ENCODE measurements at places on chromosomes 7 and 10.

- no peak for DNase-seq
Measured at GRCh38 chr10:3486346-3487065, 298.5 kb downstream of the KLF6 start.

- no peak for DNase-seq
Measured at GRCh38 chr10:5814110-5815107, 1.2 kb upstream of the GDI2 start.

- no peak for DNase-seq
Measured at GRCh38 chr10:103534621-103535498, 41.4 kb downstream of the NEURL1 start.

DNA sequence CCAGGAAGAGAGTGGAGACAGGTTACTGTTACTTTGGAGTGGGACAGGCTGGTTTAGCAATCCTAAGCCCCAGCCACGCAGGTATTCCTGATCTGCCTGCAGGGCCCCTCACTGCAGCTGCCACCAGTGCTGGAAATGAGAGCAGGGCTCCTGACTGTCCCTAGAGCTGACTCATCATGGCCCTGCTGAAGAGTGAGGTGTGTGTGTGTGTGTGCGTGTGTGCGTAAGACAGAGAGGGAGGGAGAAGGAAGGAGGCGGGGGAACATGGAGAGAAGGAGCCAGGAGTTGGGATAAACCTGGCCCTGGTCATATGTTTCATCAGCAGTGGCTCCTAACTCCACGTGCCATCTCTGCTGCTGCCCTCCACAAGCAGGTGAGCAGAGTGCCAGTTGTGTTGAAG, 3.6 kb downstream of the FOXI2 start:
- DNase-seq = no peak

DNA sequence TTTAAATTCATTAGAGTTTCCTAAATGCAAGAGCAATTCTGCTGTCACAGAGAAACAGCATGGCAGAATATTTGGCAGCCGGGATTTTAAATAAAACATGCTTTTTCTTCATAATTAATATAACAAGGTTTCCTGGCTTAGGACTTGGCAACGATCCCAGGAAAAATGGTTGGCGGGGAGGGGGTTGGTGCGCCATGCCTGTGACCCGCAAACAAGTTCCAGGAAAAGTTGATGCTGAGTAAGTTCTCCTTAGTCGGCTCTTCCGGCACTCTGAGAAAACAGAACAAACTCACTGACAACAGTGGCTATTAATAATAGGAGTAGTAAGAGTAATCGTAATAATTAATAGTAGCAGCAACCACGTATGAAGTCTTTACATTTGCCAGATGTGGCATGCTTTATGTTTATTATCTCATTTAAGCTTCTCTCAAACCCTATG, 4.6 kb downstream of the HABP2 start:
- no peak for DNase-seq

GRCh38 chr10:131004276-131004675, 307.2 kb downstream of the TCERG1L start:
- DNase-seq = no peak

DNA sequence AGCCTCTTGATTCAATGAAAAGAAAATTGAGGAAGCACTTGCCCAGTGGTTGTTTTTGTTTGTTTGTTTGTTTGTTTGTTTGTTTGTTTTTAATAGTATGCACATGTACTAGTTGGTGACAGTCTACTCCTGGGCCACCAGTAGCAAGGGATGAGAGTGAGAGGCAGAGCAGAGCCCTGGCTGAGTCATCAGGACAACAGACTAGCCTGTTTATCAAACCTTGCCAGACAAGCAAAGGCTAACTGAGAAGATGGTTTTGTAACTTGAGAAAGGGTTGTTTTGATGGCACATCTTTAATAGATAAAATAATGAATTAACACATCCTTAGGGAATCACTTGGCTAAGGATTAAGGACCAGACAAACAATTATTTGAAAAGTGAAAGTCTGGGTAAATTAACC, 78.1 kb downstream of the INHBA start:
- DNase-seq = no peak

DNA sequence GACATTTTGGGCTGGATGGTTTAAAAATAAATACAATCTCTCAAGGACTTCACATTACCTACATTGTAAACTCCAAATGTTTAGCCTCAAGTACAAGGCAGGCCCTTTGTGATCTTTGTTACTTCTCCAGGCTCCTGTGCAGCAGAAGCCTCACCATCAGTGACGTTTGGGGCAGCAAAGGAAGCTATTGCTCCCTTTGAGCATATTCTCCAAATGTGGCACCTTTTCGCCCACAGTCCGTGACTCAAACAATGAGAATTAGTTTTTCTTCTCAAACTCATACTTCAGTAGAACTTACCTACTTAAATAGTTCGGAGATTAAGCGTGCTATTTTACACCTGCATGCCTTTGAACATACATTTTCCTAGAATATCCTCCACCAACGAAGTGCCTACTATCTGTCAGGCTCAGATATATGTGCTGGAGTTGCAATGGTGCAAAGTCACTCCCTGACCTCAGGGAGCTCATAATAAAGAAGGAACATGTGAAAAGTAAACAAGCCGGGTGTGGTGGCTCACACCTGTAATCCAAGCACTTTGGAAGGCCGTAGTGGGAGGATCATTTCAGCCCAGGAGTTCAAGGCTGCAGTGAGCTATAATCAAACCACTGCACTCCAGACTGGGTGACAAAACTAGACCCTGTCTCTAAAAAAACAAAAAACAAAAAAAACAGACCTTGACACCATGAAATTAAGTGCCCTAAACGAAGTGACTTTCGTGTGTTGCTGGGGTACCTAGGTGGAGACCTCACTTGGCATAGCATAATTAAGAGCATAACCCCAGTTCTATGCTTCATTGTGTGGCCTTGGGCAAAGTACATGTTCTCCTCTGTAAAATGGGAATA, 1.2 kb upstream of the ABCF2 start:
- DNase-seq = no peak

DNA sequence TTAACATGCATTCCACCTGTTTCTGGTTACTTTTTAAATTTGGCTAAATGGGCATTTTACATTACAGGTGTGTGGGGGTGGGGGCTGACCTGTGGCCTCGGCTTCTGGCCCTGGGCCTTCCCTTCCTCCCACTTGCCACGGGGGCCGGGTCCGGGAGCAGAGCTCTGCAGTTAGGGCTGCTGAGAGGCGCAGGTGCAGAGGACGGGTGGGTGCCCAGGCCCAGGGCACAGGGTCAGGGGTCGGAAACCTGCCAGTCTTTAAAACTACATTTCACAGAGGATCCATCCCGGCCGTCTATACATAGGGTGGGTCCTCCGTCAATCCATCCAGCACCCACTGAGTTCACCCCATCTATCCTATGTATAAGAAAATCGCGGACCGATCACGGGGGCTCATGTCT, 106.5 kb upstream of the INSIG1 start:
- DNase-seq = no peak

- no peak for DNase-seq
Measured at GRCh38 chr7:23467806-23468525, 2.3 kb downstream of the IGF2BP3 start.

DNA sequence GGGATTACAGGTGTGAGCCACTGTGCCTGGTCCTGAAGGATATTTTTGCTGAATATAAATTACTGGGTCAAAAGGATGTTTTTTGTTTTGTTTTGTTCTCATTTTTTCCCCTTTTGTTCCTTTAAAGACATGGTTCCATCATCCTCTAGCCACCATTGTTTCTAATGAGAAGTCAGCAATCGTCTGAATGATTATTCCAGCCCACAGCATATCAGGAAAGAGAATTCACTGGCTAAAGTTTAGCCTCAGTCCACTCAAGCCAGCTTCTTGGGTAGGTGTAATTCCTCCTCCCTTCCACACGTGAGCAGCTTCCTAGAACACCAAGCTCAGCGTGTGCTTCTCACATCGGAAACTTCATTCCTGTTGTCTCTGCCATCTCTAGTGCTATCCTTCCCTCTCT, 112.8 kb upstream of the INSIG1 start:
- DNase-seq = no peak

GRCh38 chr7:5525271-5526099, 101.9 kb upstream of the TNRC18 start:
- DNase-seq = peak; percentile 43

DNA sequence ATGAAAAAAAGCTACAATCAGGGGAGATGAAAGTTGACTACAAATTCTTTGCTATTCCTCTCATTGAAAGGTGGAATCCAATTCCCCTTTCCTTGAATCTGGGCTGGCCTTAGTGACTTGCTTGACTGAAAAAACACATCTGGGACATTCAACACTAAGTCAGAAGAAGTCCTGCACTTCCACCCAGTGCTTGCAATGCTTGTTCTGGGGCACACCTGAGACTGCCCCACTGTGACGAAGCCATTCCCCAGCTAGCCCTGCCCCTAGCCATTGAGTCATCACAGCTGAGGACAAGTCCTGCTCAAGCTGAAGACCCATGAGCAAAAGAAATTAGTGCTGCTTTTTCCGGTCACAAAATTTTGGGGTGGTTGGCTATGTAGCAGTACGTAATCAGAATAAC, 19.2 kb upstream of the GRID1 start:
- DNase-seq = no peak

- no peak for DNase-seq
Measured at GRCh38 chr10:104487794-104488438, 134.3 kb downstream of the CFAP58 start.

GRCh38 chr10:89894051-89894450, 192.7 kb downstream of the KIF20B start:
- DNase-seq = no peak

DNA sequence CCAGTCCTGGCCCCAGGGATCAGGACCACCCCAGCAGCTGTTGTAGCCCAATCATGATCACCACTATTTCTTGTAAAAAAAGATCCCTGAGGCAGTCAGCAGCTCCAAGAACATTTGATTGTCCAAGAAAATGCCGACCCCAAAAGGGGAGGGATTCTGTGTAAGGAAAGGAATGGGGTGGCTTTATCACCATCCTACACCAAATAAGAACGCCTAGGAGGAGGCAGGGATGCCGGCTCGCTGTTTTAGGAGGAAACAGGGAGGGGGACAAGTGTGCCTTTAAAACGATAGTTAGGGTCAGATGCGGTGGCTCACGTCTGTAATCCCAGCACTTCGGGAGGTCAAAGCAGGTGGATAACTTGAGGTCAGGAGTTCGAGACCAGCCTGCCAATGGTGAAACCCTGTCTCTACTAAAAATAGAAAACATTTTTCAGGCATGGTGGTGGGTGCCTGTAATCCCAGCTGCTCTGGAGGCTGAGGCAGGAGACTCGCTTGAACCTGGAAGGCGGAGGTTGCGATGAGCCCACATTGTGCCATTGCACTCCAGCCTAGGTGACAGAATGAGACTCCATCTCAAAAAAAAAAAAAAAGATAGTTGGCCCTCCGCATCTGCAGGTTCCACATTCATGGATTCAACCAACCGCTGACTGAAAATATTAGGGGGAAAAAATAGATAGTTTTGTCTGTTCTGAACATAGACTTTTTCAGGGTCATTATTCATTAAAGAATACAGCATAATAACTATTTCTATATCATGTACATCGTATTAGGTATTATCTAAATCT, 63.6 kb downstream of the PDIA4 start:
- no peak for DNase-seq

DNA sequence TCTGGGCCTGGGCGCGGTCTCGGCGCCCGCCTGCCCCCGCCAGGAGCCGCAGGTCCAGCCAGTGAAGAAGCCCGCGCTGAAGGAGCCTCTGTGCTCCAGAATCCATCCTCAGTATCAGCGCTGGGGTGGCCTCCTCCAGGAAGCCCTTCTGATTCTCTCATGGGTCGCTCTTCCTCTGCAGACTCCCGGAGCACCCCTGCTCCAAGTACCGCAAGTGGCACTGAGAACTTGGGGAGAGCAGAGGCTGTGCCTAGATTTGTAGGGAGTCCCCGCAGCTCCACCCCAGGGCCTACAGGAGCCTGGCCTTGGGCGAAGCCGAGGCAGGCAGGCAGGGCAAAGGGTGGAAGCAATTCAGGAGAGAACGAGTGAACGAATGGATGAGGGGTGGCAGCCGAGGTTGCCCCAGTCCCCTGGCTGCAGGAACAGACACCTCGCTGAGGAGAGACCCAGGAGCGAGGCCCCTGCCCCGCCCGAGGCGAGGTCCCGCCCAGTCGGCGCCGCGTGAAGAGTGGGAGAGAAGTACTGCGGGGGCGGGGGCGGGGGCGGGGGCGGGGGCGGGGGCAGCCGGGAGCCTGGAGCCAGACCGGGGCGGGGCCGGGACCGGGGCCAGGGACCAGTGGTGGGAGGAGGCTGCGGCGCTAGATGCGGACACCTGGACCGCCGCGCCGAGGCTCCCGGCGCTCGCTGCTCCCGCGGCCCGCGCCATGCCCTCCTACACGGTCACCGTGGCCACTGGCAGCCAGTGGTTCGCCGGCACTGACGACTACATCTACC, at the start of gene ALOX5:
TSS of gene ALOX5 (plus strand) at position 641 of the 774 bp plus-strand sequence. CDS start at position 705, 64 bp downstream.
- peak; percentile 14 for DNase-seq

DNA sequence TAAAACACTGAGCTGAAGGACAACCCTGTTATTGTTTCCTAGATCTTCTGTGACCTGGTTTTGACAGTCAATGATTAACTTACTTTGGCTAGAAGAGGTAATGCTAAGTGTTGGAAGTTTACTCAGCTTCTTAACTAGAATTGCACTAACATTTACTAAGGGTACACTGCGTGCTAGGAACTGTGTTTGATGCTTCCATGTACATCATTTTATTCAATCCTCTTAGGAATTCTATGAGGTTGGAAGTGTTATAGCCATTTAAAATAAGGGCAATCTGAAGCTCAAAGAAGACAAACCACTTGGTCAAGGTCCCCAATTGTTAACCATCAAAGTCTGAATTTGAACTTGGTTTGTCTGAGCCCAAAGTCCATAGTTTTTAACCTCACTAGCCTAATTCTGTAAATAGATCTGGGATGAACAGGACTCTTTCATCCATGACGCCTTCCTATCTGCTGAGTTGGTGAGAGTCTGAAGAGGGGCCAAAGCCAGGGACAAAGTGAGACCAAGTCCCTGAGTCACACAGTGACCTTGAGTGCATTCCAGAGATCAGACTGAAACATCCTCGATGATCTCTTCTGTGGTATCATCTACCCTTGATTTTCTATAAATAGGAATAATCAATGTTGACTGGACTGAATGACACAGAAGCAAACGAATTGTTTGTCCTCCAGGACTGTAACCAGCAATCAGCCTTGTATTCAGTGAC, 29.2 kb upstream of the ZNRF2 start:
- DNase-seq = no peak

- no peak for DNase-seq
Measured at GRCh38 chr10:4188406-4188805, 403.4 kb upstream of the KLF6 start.

- no peak for DNase-seq
Measured at GRCh38 chr10:126015413-126015812, 119.0 kb downstream of the FANK1 start.

DNA sequence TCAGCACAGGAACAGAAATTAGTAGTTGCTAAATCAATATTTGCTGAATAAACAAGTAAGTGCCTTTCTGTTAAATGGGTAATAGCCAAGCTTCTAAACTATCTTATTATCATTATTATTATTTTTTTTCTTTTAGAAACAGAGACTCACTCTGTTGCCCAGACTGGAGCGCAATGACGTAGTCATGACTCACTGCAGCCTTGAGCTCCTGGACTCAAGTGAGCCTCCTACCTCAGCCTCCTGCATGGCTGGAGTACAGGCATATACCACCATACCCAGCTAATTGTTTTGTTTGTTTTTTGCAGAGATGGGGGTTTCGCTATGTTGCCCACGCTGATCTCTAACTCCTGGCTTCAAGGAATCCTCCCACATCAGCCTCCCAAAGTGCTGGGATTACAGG, 12.3 kb upstream of the ELN start:
- DNase-seq = no peak

GRCh38 chr7:74479961-74480829, 26.5 kb downstream of the GTF2IRD1 start:
- no peak for DNase-seq

All from stimulated activated CD4-positive, alpha-beta T cell treated with anti-CD3 and anti-CD28 coated beads, Interleukin-15, amount 100 ng/mL, for 1 hour (primary cell).